Esophagus squamous epithelium (tissue), 5 donors: ENCODE measurements at places on chromosomes 7 and 10.

GRCh38 chr7:134948736-134949135 lies 37.6 kb upstream of the AGBL3 start:
- DNase-seq: no peak

DNA sequence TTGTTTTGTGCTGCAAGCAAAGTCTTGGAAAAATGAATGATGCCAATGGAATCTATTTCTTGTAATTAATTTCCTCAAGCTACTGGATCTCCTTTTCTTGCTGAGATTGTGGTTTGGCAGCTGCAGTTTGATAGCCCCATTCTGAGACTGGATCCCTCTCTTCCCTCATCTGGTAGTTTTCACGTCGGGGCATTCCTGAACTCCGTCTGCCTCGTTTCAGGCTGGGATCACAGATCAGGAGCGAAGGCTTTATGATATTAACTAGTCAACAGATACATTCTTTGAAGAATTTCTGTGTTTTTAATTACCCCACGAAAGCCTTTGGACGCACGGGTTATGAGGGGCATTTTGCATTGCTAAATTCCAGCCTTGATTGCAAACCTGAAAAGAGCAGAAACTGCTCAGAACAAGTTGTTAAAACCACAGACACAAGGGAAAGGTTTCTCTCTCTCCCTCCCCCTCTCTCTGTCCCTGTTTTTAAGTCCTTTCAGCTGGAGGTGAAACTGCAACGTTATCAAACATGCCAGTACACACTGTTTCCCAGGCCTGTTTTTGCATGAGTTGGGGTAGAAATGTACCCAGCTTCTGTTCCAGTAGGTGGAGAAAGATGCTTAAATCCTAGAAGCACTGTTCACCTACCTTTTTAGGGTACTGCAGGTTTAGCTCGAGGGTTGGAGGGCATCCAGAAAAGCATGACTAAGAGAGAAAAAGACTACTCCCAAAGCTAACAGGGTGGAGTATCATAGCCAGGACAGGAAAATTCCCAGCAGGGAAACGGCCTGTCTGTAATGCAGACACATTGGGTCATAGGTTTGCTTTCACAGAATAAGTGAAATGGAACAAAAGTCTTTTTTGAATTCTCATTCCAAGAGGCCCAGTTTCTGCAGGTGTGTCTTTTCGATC lies 124.3 kb downstream of the CUX1 start:
- DNase-seq: no peak

- DNase-seq: no peak
Observed at GRCh38 chr7:94056796-94057207, 52.6 kb upstream of the BET1 start.

- DNase-seq: no peak
Observed at GRCh38 chr10:32148864-32149251, 92.6 kb upstream of the KIF5B start.

GRCh38 chr7:85094046-85094725 lies 92.7 kb downstream of the SEMA3D start:
- DNase-seq: no peak

DNA sequence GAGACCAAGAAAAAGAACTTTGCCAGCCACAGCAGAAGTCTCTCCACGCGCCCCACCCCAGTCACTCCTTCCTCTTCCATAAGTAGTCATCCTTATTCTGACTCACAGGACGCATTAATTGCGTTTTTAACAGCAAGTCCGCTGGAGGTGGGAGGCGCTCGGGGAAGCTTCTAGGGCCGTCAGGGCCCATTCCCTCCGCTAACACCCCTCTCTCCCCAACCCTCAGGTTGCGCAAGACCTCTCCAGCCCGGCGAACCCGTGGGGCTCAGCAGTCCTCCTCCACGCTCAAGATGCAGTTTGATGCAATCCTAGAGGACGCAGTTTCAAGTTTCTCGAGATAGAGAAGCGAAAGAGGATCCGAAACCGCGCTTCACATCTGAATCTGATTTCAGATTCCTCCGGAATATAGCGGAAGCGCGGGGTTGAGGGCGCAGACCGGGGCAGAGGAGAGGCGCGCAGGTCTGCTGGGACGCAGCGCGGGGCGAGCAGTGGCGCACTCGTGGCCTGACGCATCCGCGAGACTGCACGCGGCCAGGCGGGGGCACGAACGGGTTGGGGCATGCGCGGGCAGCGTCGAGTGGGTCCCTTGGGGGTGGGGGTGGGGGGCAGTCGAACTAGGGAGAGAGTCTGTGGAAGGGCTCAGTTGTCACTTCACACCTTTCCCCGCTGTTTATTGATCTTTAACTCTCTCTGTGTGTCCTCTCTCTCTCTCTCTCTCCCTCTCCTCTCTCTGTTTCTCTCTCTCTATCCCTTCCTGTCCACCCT lies 37.8 kb upstream of the PSAP start:
- peak; percentile 50 for DNase-seq

DNA sequence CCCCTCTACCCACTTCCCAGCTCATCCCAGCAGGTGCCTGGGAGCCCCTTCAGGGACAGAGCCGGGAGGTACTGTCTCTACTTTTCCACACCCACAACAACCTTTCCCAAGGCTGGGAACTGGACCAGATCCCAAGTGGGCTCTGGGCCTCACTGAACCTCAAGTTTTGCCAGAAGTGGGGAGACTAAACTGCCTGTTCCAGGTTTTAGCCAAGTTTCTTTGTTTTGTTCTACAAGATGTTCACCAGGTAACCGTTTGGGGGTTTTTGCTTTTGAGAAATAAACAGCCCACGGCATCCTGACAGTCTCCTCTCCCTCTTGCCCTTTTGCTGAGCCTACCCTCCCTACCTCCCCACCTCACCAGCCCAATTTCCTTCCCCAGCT lies 10.6 kb upstream of the EMX2 start:
- no peak for DNase-seq

DNA sequence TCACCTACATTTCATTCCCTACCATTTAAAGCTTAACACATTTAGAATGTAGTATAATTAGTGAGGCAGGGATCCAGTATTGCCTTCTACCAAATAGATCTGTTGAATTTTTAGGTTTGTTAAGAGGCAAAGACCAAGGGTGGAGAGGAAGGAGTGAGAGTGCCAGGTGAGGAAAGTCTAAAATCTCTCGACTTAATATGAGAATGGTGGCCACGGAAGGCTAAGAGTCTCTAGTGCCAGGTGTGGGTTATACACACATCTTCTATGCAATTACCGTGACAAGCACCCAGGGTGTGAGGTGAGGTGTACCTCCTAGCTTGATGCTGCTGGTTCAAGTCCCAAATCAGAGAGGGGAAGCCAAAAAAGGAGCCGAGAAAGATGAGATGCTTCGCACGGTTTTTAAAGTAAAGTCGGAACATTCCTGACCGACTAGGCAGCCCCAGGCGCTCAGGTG lies 439 bp downstream of the IQUB start:
- DNase-seq: no peak

DNA sequence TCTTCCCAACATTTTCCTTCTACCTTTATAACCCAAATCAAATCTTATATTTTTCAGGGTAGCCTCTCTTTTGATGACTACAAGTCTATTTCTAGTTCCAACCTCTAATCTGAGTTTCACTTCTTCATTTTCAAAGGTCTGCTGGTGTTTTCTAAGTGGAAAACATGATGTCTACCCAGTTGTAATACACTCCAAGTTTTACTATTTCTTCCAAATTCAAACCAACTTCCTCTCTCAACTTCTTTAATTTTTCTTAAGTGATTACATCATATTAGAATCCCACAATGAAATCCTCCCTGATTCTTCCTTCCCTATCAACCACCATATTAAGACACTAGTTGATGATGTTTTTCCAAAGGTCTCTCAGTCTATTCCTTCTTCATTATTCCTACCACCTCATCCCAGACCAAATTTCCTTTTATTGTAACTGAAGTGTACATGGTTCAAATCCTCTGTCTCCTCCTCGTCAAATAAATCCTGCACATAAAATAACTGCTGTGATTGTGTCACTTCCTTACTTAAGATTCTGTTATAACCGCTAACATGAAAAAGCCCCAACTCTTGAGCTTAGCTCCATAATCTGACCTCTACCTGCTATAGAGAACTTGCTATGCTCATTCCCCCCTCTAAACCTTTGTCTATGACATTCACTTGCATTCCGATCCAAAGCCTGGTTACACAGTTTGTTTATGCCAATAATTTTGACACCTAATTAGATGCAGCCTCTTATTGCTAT lies 12.7 kb downstream of the TAS2R38 start:
- DNase-seq: no peak

DNA sequence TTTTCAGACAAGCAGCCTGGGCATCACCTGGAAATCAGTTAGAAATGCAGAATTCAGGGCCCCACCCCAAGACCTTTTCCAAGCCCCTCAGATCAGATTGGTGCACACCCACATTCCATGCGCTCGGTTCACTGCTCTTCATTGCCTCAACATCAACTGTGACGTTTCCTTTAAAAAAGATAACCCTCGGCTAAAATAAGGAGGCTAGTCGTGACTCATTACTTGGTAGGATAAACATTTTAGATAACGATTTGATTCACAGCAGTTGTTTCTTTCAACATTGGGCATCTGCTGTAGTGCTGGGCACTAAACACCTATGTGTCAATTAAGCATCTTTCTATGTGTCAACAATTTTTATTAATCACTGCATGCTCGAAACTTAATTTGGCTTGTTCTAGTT lies 191.1 kb upstream of the LRGUK start:
- DNase-seq: no peak

DNA sequence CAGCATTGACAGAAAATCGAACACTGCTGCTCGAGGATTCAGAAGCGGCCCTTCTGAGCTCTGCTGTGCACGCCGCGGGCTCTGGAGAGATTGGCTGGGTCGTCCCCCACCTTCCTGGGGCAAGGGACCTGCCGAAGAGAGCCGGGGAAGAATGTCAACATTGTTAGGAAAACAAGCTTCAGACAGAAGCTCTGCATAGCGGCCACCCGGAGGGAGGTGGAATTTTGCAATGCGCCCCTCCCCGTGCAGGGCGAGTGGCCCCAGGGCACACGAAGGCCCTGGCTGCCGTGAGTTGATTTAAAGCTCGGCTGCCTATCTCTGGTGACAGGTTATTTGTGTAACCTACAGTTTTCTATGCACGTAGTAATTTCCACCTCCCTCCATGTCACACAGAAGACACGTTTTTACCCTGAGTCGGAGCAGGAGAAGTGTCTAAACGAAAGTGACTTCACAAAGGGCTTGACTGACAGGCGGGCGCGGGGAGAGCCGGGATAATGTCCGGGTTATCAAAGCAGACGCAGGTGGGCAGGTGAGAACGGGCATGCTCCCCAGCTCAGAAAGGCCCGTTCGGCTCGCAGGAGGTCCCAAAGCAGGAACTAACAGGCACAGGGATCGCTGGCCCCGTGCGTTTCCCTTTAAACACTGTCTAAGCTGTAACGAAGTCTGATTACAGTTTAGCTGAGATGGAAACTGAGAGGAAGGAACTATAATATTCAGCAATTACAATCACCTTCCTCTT lies 84.6 kb downstream of the PDGFA start:
- DNase-seq: no peak

DNA sequence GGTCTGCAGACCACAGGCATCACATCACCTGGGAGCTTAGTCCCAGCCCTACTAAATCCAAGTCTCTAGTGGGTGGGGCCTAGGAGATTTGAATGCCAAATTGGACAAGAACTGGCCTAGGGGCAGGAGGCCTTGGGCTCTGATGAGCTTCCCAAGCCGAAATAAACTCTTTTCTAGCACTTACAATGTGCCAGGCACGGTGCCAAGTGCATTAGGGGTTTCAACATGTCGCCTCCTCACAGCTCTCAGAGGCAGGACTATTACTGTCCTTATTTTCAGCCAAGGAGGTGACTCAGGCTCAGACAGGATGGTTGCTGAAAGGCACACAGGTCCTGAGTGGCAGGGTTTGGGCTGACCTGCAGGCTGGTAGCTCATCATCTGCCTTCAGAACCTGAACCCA lies 9.2 kb upstream of the CPA1 start:
- no peak for DNase-seq

GRCh38 chr10:111281516-111281915 lies 204.7 kb downstream of the ADRA2A start:
- no peak for DNase-seq

DNA sequence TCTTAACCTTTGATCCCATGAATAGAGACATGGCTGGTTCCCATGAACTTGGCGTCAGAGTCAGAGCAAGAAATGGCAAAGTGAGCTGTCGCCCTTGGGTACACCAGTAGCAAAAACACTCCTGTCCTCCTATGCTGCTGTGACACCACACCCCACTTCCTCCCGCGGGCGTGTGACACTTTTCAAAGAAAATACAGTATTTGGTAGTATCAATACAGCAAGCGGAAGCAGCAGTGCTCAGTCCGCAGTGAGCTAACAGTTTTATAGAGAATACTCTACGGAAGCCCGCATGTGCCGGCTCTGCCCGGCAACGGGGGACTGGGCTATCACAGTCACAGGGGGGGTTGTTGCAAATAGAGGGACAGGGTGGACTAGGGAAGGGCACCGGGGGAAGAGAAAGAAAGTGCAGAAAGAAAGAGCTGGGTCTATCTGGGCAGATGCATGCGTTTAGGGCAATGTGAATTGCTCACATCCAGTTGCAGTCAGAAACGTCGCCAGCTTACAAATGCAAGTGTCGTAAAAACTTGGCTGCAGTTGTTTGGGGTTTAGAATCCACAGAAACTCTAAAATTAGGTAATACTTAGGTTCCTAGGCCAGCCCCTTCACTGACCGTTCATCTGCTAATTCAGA lies 49.8 kb downstream of the PRKCQ start:
- no peak for DNase-seq

- DNase-seq: no peak
Observed at GRCh38 chr7:110964775-110965174, 126.2 kb upstream of the LRRN3 start.

DNA sequence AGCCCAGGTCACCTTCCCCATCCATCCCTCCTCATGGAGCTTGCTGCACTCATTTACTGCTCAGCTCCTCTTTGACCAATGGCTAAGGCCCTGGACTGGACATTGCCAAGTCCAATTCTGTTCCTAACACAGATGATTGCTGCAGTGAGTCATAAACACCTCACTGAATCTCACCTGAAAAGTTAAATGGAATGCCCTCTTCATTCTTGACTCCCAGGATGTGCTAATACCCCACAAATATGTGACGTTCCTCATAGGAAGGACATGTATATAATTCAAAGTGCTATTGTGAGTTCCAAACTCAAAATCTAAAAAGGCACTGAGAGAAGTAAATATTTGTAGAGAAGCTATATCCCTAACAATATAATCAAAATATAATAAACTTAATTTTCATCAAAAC lies 73.5 kb upstream of the DLX6 start:
- DNase-seq: no peak

DNA sequence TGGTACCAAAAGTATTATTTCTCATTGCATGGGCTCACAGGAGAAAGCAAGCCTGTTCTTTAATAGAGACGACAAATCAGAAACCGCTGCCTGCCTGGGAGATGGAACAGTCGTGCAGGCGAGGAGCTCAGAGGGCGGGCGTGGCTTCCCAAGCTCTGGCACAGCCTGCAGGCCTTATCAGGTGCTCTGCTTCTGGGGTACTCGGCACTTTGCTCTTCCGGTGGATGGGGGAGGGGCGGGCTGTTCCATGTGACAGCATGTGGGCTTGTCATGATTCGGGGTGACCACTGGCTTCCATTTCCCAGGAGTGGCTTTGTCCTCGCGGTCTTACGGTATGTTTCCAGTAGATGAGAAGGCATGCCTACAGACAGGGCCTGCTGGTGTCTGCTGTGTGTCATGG lies 228.6 kb downstream of the MGMT start:
- DNase-seq: no peak
